ENCODE measurements at places on chromosomes 3 and 15.

DNA sequence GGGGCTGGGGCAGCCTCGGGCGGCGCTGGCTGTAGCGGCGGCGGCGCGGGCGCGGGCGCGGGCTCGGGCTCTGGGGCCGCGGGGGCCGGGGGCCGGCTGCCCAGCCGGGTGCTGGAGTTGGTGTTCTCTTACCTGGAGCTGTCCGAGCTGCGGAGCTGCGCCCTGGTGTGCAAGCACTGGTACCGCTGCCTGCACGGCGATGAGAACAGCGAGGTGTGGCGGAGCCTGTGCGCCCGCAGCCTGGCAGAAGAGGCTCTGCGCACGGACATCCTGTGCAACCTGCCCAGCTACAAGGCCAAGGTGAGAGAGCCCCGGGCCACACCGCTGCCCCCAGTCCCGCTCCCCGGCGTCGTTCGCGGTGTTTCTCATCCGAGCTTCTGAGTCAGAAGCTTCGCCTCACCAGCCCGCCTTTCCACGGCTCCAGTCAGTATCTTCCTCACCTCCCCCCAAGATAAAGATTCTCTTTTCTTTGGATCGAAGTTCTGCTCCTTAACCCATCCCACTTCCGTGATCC lies 600 bp downstream of the FBXO45 start:
- peak; percentile 3 for DNase-seq

- DNase-seq = no peak
Observed at GRCh38 chr3:37941608-37942508, 48.7 kb upstream of the VILL start.

GRCh38 chr3:9345041-9345440 lies 17.8 kb upstream of the THUMPD3 start:
- DNase-seq = no peak

DNA sequence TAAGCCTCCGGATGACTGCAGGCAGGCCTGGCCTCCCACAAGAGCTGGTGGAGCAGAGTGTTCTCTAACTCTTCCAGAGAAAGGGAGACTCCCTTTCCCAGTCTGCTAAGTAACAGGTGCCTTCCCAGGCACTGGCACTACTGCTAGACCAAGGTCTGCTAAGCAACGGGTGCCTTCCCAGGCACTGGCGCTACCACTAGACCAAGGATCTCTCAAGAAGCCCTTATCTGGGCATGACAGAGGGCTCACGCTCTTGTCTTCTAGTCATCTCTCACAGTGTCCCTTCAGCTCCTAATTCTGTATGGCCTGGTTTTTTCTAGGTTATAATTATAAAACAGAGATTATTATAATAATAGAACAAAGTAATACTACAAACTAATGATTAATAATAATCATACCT lies 27.8 kb downstream of the MYL3 start:
- no peak for DNase-seq

All from NCI-H1092 (cell line).